ENCODE measurements at places on chromosomes 1 and 21. TPM values are rescaled to one million over a fixed set of nuclear protein-coding genes. Genes with fewer than 3 reads are reported as not detected.

- peak overlapping the region; percentile 51 for H3K27ac ChIP-seq
- H3K27me3 ChIP-seq, result peaks cover 51% of the 10 kb centered on the region
- no peaks in the 10 kb centered on the region for H3K36me3 ChIP-seq
Measured at GRCh38 chr1:156104065-156104810, 10.3 kb upstream of the LMNA start.

Gene CACNA1S
- total RNA-seq, result not detected

DNA sequence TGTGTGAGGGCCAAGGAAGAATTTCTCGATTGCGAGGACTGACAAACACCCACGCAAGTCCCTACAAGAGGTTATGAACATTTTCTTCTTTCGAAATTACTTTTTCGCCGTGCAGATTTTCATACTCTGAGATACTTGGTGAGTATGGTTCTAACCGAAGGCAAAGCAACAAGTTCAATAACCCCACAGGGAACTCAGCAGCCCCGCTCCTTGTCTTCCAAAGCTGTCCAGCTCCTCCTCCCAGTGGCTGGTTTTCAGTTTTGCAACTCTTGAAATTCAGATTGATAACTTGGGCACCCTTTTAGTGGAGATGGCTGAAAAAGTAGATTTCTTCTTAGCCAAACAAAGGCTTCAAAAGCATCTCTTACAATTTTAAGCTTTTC lies 154.4 kb downstream of the SETD4 start:
- H3K36me3 ChIP-seq, result no peaks in the 10 kb centered on the region
- H3K4me3 ChIP-seq, result no peak overlapping the region
- no peak for DNase-seq
- H3K27ac ChIP-seq, result no peak overlapping the region
- H3K27me3 ChIP-seq, result peaks cover 19% of the 10 kb centered on the region
- H3K4me1 ChIP-seq, result no peaks in the 10 kb centered on the region

- H3K4me1 ChIP-seq, result peaks cover 4% of the 10 kb centered on the region
- H3K27me3 ChIP-seq, result peaks cover 26% of the 10 kb centered on the region
- no peak overlapping the region for H3K4me3 ChIP-seq
- no peak overlapping the region for H3K27ac ChIP-seq
- peaks cover 1% of the 10 kb centered on the region for H3K36me3 ChIP-seq
Measured at GRCh38 chr1:21383785-21384401, 56.0 kb upstream of the NBPF3 start.

DNA sequence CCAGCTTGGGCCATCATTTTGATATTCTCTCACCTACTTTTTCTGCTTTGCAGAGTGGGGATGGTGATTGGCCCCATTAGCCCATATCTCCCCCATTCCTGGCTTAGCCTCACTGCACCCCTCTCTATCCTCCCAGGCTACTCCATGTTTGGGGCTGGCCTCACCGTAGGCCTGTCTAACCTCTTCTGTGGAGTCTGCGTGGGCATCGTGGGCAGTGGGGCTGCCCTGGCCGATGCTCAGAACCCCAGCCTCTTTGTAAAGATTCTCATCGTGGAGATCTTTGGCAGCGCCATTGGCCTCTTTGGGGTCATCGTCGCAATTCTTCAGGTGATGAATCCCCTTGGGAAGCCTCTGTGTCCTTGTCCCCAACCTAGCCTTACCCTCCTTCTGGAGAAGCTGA lies 2.1 kb upstream of the B4GALT2 start:
- peaks cover 43% of the 10 kb centered on the region for H3K4me1 ChIP-seq
- no peak for DNase-seq
- H3K4me3 ChIP-seq, result no peak overlapping the region
- H3K27me3 ChIP-seq, result no peaks in the 10 kb centered on the region
- peaks cover 16% of the 10 kb centered on the region for H3K36me3 ChIP-seq

DNA sequence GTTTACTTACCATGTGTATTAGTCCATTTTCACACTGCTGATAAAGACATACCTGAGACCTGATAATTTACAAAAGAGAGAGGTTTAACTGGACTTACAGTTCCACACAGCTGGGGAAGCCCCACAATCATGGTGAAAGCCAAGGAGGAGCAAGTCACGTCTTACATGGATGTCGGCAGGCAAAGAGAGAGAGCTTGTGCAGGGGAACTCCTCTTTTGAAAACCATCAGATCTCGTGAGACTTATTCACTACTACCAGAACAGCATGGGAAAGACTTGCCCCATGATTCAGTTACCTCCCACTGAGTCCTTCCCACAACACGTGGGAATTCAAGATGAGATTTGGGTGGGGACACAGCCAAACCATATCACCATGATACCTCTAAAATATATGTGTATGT lies 39.3 kb upstream of the ERRFI1 start:
- peaks cover 4% of the 10 kb centered on the region for H3K4me1 ChIP-seq
- H3K36me3 ChIP-seq, result no peaks in the 10 kb centered on the region
- H3K4me3 ChIP-seq, result no peak overlapping the region

Gene NIPAL3
- total RNA-seq, result 54.1 TPM

Gene TSPEAR
- not detected for total RNA-seq

DNA sequence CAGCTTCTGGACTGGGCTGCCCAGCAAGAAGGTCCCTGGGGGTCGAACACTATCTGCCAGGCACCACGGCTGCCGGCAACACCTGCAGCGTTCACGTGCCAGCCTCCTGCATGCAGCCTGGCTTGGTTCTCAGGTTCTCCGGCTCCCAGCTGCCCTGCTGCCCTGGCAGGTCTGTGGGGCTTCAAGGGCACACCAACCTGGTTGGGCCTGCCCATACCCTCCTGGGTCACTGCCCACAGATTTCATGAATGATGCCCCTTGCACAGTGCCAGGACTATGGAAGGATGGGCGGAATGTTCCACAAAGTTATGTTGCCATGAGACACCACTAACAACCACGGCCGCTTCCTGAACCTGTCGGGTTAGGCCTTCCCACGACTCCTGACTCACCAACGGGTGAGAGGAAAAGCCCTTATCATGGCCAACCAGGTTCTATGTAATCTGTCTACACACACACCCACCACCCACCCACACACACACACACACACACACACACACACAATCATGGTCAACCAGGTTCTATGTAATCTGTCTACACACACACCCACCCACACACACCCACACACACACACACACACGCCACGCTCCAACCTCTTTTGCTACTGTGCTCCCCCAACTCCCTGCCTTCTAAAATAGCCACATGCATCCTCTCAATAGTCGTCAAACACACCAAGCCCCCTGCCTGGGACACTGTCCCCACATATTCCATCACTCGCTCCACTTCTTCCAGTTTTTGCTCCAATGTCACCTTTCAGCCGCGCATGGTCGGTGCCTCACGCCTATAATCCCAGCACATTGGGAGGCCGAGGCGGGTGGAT lies 32.2 kb downstream of the HSPG2 start:
- peak overlapping the region; percentile 54 for H3K27ac ChIP-seq
- DNase-seq, result no peak
- H3K4me1 ChIP-seq, result peaks cover 15% of the 10 kb centered on the region
- peaks cover 3% of the 10 kb centered on the region for H3K27me3 ChIP-seq
- H3K4me3 ChIP-seq, result no peak overlapping the region
- H3K36me3 ChIP-seq, result no peaks in the 10 kb centered on the region
